ENCODE measurements at places on chromosomes 3 and 15.

DNA sequence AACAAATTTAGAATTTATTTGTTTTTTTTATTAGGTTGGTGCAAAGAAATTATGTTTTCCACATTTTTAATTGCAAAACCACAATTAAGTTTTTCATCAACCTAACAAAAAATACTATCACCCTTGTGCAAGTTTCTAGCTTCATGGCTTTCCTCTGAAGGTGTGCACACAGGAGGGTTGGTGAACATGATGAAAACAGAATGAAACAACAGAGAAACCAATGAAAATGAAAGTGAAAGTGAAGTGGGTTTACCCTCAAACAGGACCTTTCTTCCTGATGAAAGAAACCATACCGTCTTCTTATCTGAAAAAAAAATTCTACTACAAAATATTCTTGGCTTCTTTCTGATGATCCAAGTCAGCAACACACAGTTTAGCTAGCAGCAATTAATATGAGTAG lies 71.9 kb upstream of the FEZF2 start:
- no peak for DNase-seq

- DNase-seq: no peak
Measured at GRCh38 chr3:19392150-19392549, 243.8 kb downstream of the KCNH8 start.

GRCh38 chr3:126994661-126995245 lies 11.8 kb downstream of the PLXNA1 start:
- DNase-seq: no peak

- peak; percentile 3 for DNase-seq
Measured at GRCh38 chr3:12833222-12834161, 7.9 kb downstream of the RPL32 start.

GRCh38 chr15:80485370-80486164 lies 81.4 kb downstream of the ARNT2 start:
- DNase-seq: peak; percentile 33

Data from NCI-H526 treated with DMSO at 0.1 percent for 48 hours (cell line).